ENCODE measurements at places on chromosomes 4 and X. TPM values are rescaled to one million over a fixed set of nuclear protein-coding genes. Genes with fewer than 3 reads are reported as not detected.

CTAG2 gene
- total RNA-seq: not detected

DNA sequence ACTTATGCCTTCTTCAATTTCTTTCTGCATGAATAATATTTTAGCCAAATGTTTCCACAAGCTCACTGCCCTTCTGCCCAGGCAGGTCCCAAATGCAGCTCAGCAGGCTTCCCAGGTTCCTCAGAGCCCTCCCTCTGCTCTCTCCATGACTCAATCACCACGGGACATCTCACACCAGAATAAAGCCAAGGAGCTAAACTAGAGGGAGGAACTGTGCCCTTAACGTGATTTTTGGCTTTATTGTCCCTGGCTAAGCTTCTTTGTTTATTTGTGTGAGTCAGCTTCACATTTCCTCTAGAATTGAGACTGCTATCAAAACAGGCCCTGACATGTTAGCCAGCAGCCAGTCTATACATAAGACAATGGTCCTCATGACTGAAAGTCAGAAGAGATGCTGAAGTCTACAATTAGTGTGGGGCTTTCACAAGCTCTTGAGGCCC is 186.4 kb upstream of the GALNT7 start:
- DNase-seq: peak; percentile 61

DNA sequence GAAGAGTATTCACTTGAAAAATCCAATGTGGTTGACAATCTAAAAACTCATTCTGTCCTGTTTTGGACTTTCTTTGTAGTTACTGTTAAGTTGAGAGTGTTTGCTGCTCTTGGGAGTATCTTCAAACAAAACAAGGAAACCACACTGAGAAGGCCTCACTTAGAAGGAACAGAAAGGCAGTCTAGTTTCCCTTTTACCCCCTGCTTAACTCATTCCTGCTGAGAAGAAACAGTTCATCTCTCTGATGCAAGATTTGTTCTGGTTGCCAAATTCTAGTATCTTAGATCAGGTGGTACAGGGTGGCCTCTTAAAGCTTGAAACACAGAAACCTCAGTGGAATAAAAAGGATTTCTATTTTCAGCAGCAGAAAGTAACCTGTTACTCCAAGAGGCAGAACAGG is 41.4 kb downstream of the GUCY2F start:
- DNase-seq: no peak

GRCh38 chrX:18537068-18537467 is 111.7 kb downstream of the CDKL5 start:
- DNase-seq: no peak

DNA sequence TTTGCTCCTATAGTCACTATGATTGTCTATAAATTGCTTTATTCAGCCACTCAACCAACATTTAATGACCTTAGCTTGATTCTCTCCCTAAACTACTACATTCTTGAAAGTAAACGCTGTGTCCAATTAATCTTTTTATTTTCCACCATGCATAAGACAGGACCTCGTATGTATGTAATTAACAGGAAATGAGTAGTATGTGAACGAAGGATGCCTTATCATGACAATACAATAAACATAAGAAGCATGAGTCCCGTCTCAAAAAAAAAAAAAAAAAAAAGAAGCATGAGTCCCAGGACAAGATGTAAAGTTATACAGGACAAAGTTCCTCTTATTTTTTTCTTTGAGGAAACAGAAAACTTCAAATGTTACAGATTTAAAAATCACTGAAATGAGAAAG is 92.5 kb downstream of the PPP3CA start:
- no peak for DNase-seq

All from aorta (tissue), 5 donors.